Daoy (cell line): ENCODE measurements at places on chromosomes 12 and 14. TPM values are rescaled to one million over a fixed set of nuclear protein-coding genes. Genes with fewer than 3 reads are reported as not detected.
A peak's percentile ranks its signal among the peaks of the same experiment; 100 is the strongest.

- peak; percentile 83 for DNase-seq
Observed at GRCh38 chr14:21476523-21476924, 235 bp downstream of the RAB2B start.

Gene GLT8D2
- total RNA-seq: 4.0 and 6.6 TPM in 2 replicates

- peak; percentile 76 for DNase-seq
Observed at GRCh38 chr12:55188974-55189556, 31.8 kb upstream of the OR10A7 start.

GRCh38 chr14:70714055-70714550 lies 72.4 kb downstream of the TTC9 start:
- DNase-seq: peak; percentile 76

GRCh38 chr12:1443421-1444141 lies 150.8 kb downstream of the FBXL14 start:
- DNase-seq: peak; percentile 70

GRCh38 chr12:122870867-122871664 lies 24.9 kb downstream of the VPS37B start:
- DNase-seq: no peak

DNA sequence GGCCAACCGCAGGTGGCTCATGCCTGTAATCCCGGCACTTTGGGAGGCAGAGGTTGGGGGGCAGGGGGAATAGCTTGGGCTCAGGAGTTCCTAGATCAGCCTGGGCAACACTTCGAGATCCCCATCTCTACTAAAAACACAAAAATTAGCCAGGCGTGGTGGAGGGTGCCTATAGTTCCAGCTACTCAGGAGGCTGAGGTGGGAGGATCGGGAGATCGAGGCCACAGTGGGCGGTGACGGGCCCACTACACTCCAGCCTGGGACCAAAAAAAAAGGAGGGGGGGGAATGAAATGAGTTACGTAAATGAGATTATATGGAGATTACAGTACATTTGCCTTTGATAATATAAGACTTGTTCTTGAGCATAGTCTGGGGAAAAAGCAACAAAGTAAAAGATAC lies 1.1 kb downstream of the RPAP3 start:
- DNase-seq: no peak

GRCh38 chr12:119322301-119322723 lies 12.2 kb upstream of the CCDC60 start:
- no peak for DNase-seq

DNA sequence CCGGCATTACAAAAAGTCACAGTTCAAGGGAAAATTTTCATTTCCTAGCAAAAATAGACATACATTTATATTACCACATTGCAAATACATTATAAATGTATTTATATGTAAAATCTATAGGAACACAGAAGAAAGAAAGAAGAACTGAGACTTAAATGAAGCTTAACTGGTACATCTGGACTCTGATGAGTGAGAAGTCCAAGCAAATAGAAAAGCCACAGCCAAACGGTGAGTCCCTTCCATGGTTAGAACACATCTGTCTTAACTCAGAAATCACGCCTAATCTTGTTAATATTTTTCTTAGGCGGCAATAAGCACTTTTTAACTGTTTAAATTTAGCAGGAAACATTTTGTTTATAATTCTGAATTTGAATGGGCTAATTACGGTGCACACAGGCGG lies 9.4 kb upstream of the KLRB1 start:
- DNase-seq: no peak

DNA sequence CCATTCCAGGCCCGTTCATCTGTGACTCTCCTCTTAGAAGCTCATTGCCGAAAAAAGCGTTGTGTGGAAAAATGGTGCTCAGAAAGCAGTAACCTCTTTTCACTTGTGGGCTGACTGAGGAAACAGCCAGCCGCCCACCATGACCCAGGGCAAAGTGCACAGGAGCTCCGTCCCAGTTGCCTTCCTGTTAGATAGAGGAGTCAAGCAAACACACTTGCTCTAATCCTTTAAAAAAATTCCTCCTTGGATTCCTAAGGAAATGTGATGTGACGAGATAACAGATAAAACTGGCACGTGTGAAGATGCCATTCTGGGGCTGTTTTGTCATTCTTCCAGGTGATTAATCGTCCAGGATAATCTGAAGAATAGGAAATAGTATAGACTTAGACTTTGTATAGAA lies 396.8 kb upstream of the DDHD1 start:
- no peak for DNase-seq

DNA sequence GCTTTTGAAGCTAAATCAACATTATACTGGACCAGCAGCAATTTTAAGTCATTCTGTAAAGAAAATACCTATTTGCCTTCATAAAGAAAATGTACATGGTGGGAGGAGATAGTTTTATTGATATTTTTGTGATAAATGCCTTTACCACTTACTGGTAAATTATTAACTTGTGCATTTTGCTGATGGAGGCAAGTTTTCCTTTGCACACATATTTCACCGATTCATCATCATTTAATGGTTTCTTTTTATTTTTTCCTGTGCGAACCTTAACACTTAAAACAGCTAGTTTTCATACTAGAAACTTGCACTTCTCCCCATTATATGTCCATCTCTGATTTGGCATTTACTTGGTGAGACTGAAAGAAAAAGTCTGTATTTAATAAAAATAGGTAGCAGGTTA lies 239.3 kb downstream of the TRHDE start:
- DNase-seq: no peak

- DNase-seq: peak; percentile 83
Observed at GRCh38 chr12:65822732-65823512, 1.4 kb upstream of the HMGA2 start.

GRCh38 chr14:91889477-91890211 lies 22.3 kb upstream of the TC2N start:
- DNase-seq: no peak

Gene ETNK1
- total RNA-seq: 37.8 and 38.5 TPM in 2 replicates

GRCh38 chr12:131242741-131243496 lies 289.2 kb downstream of the ADGRD1 start:
- peak; percentile 70 for DNase-seq

Gene MYF5
- total RNA-seq: not detected in 2 replicates

DNA sequence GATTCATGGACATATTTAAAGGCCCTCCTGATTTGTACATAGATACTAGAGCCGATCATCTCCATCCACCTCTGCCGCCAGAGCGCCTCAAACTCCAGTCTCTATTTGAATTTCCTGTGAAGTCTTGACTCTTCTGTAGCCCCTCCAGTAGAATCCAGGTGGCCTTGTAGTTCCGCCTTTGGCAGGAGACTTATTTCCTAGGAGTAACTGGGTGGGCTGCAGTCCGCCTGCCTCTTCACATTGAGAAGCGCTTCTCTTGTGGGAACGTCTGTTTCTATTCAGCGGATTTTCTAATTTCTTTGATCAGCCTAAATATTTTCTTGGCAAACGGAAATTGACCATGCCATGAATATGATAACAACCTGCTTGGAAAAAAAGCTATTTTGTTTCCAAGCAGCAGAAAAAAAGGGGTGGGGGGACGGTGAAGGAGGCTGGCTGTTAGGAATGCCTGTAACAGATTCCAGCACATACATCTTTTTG lies 9.0 kb upstream of the SIX1 start:
- no peak for DNase-seq

- peak; percentile 42 for DNase-seq
Observed at GRCh38 chr14:37150414-37150813, 22.0 kb downstream of the SLC25A21 start.

- no peak for DNase-seq
Observed at GRCh38 chr14:19799880-19800279, 3.7 kb upstream of the OR4N2 start.

GRCh38 chr14:102097441-102098135 lies 10.7 kb upstream of the HSP90AA1 start:
- DNase-seq: no peak

DNA sequence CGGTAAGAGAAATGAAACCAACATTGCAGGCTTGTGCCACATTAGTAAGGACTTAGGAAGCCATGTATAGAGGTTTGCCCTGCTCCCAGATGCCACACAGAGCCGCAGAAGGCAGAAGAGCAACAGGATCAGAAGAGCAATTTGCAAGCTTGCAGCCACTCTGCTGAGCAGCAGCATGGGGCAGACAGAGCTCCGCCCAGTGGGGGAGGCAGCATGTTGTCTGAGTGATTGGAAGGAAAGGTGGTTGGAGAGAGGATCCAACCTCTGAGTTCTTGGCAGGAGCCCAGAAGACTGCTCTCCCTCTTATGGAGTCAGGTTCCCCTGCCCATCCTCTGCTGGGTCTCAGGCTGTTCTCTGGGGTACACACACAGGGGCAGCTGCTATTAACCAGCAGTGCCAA lies 2.3 kb upstream of the KRT6A start:
- DNase-seq: peak; percentile 68

Gene SYNDIG1L
- not detected in 2 replicates for total RNA-seq

Gene KLRK1
- not detected in 2 replicates for total RNA-seq

DNA sequence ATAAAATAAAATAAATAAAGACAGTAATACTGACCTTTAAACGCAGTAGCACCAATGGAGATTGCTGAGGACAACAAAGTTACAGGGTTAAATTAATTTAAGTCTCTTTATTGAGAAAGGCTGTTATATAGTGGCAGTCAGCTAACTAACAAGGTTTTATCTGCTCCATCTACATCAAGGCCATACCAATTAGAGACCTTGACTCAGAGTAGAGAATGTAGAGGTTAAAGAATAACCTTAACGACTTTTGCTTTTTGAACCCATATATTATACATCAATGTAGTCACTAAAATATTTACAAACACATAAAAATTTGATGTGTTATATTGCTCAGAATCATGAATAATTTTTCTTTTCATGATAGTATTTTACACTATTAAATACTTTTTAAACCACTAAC lies 21.6 kb downstream of the OSBPL8 start:
- no peak for DNase-seq

GRCh38 chr12:49231878-49232655 lies 32.8 kb upstream of the TUBA1C start:
- DNase-seq: no peak

- no peak for DNase-seq
Observed at GRCh38 chr14:102998393-102998792, 59.0 kb downstream of the CDC42BPB start.

DNA sequence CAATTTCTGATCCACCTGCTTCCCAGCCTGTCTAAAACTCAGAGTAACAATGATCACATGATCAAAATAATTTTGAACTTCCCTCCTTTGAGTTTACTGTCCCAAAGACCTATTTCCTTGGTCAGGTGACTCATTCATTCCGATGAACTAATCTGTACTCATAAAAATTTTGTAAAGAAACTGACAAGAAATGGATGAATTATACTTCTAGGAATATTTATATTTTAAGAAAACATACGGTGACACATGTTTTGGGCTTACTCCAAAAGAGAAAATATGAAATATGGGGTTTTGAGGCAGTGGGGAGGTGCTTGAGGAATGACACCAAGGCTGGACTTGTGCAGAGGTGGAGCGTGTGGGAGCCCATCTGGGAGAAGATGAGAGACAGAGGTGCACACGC lies 42.0 kb downstream of the GUCY2C start:
- no peak for DNase-seq

Gene PLEKHG7
- total RNA-seq: not detected in 2 replicates

DNA sequence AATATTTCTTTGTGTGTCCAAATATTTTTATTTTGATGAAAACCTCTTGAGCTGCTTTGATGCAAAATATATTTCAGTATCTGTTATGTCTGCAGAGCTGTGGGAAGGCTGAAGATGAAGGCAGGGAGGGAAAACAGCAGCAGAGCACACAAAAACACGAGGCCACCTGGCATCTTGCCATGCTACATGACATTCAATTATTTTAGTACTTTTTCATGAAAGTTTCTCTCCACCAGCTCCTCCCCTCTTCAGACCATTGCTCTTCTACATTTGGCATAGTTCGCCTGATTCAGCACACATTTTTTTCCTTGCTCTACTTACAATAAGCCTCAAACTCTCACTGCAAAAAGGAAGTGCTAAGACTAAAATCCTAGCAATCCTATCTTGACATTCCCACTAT lies 4.6 kb upstream of the ALX1 start:
- DNase-seq: no peak
